Stimulated activated CD8-positive, alpha-beta memory T cell treated with anti-CD3 and anti-CD28 coated beads, Interleukin-4, amount 100 ng/mL, for 1 hour (primary cell): ENCODE measurements at places on chromosomes 13 and 19.

DNA sequence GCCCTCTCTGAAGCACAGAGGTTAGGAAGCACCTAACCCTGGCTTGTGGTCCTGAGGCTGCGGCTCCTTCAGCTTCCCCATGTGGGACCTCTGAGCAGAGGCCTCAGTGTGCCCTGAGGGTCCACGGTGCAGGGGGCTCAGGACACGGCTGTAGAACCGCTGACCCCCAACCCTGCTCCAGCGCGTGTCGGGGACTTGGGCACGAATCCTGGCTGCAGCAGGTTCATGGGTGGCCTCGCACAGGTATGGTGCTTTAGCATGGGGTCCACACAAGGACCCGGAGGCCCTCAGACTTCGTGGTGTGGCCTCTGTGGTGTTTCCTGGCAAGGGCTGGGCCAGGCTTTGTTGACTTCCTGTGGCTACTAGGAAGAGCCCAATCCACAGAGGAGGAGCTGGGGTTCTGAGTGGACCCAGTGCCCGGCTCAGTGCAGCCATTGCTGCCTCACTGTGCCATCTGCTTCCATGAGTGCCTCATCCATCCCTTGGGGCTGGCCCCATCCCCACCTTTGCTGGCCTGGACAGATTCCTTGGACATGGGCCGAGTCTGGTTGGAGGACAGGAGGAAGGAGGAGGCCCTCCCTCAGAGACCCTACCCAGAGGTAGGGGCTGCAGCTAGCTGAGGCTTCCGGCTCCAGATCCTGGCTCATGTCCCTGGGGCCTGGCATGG lies 24.5 kb downstream of the ZBTB7A start:
- DNase-seq = no peak

GRCh38 chr19:47408156-47408938 lies 11.0 kb downstream of the MEIS3 start:
- DNase-seq = no peak

DNA sequence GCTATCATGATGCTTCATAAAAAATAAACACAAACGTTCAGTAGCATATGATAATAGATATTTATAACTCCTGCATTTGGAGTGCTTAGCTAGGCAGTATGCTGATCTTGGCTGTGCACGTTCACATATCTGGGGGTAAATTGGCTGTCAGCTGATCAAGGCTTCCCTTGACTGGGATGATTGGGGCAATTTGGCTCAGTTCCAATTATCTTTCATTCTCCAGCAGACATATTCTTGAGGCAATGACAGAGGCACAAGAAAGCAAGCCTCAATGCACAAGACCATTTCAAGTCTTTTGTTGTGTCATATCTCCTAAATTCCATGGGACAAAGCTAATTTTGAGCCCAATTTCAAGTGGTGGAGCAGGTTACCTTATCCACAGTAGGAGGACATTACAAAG lies 142.0 kb downstream of the DLEU7 start:
- DNase-seq = no peak

DNA sequence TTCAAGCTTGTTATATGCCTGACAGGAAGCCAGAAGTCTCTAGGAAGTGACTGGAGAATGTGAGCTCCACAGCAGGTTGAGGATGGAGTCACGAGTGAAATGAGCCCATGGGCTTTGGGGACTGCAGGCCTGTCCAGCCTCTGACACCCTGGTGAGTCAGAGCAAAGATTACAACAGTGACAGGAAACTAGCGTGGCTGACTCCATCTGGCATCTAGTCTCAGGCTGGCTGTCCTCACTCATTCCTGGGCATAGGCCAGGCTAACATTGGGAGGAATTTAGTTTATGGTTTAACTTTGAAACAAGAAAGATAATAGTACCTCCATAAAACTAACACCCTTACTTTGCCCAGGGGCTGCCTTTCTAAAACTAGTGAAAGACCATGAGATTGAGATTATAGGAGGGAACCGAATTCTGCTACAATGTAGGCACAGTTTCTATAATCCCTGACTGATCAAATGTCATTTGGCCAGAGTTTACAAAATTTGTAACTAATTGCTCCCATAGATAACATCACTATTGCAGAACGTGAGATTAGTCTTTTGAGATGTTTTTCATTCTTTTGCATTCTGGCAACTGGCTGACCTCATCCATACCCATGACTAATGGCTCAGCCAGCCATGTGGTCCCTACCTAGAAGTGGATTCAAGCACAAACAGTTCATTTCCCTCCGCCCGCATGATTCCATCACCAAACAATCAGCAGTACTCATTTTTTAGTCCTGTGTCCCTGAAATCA lies 28.4 kb downstream of the PSG1 start:
- no peak for DNase-seq
